ENCODE measurements at places on chromosomes 11 and 22.

DNA sequence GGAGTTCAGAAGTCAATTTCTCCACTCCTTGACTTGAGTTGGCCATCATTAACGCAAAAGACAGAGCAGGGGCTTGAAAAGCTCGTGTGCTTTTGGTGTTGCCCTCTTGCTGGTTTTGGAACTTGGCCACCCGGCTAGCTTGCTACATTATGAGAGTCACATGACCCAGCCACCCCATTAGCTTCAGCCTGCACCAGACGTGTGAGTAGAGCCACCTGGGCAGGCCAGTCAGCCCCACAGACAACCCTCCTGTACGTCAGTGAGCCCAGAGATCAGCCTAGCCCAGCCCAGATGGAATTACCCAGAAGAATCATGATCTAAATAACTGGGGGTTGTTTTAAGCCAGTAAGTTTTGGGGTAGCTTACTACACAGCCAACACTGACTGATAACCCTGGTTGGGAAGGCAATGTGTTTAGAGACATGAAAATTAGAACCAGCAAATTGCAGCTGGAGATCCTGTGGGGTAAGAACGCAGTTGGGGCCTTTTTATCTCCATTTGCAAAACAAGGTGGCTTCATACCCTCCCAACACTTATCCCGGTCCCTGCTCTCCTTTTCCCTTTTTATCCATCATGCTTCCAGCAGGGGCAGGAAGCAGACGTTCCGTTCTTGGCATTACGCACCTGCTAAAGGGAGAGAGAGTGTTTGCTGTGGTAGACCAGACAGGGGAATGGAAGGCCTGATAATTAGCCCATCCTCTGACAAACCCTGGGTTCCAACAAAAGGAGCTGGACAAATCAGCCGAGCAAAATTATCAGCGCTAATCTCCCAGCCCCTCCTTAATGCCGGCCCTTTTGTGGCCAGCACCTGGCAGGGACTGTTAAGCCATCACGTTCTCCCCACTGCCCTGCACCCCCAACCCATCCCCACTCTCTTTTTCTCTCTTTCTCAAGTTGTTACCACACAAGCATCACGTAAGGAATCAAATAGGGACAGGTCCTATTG is 548.7 kb upstream of the CADM1 start:
- DNase-seq: no peak

DNA sequence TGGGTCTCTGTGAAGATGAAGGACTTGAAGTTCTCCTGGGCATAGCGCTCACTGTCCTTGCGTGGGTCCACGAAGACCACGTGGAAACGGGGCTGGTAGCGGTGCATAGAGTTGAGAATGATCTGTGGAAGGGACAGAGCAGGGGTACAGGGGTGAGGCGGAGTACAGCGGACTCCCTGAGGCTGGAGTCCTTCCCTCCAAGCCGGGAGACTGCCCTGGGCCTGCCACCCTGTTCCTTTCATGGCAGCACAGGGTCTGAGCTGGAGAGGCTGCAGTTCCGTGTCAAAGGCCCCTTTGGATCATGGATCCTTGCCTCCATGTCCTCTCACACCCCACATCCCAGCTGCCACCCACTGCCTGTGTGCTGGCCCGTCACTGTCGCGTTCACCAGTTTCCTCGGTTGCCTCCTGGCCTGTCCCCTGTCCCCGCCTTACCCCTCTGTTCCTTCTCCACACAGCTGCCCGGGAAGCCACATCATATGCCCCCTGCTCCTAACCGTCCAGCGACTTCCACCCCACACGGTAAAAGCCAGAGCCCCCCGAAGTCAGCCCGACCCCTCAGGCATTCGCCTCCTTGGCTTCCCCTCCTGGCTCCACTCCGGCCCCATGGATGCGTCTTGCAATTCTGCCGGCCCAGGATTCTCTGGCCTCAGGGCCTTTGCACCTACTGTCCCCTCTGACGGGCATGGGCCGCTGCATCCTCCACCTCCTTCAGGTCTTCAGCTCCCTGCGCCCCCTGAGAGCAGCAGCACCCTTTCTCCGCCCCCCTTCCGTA is 3.4 kb upstream of the NUDT8 start:
- DNase-seq: no peak

DNA sequence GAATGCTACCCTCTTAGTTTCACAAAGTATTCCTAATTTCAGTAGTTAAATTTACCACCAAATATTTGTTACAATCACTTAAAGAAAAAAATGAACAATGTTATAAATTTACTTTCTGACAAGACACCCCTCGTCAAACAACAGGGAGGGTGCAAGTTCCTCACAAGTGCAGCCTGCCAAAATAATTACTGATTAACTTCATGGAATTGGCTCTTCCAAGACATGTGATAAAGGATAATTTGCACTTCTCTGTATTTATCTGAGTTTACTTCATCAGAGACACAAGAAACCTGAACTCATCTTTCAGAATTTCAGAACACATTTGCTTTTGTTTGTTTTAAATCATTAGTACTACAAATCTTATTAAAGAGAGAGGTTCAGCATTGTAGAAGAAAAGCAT is 66.5 kb downstream of the LARGE2 start:
- DNase-seq: no peak

DNA sequence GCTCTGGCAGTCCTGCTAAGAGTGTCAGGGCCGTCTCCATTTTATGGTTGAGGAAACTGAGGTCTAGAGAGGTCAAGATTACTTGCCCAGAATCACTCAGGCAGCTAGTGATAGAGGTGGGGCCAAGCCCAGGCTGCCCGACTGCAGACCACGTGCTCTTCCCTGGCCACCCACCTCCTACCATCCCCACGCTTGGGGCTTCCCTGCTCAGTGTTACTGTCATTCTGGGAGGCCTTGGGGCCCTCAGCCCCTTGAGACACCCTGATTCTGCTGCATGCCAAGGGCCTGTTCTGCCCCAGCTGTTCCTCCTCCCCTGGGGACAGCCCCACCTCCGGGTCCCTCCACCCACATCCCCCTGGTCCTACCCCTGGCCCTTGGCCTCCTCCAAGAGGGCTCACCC is 17.2 kb upstream of the TAB1 start:
- no peak for DNase-seq

GRCh38 chr11:113045146-113045545 is 83.9 kb downstream of the NCAM1 start:
- no peak for DNase-seq

GRCh38 chr11:12560861-12561260 is 113.4 kb upstream of the TEAD1 start:
- DNase-seq: no peak

DNA sequence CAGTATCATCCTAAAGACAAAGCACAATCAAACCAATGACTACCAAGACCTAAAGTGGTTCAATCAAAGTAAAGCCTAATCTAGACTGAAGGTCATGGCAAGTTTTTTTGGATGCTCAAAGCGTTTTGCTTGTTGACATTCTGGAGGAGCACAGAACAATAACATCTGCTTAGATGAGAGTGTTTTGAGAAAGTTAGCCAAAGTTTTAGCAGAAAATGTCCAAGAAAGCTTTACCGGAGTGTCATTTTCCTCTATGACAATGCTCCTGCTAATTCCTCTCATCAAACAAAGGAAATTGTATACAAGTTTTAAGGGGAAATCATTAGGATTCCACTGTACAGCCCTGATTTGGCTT is 256.9 kb upstream of the FAT3 start:
- no peak for DNase-seq

- no peak for DNase-seq
Observed at GRCh38 chr11:111729831-111730311, 36.3 kb downstream of the PPP2R1B start.

DNA sequence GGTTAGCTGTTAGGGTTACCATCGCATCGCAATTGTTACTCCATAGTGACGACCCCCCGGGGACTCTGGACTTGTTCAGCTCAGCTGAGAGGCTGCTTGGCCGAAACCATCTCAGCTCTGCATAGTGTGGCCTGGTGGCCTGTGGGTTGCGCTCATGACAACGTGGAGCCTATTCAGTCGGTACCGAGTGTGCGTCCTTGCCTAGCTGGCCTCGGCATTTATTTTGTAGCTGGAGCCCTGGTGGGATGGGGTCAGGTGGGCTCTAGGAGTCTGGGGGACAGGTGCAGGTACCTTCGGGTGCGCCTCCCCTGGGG is 13.5 kb downstream of the LRP5 start:
- DNase-seq: no peak

DNA sequence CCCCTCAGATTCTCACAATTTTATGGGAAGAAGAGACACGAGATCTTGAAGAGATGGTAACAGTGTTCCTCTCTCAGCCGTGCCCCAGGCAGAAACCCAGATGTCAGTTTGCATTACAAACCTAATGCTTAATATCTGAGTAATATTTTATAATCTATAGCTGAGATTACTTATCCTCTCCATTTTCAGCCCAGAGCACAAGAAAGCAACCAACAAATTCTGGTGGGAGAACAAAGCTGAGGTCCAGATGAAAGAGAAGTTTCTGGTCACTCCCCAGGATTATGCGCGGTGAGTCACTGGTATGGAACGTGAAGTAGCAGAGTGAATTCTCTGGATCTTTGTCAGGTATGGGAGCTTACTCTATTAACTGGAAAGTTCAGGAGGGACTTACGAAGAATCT is 884 bp downstream of the CENATAC start:
- DNase-seq: no peak

- no peak for DNase-seq
Observed at GRCh38 chr11:132445859-132446291, 1075.5 kb downstream of the NTM start.

- no peak for DNase-seq
Observed at GRCh38 chr22:39722032-39722325, 151.4 kb downstream of the CACNA1I start.

DNA sequence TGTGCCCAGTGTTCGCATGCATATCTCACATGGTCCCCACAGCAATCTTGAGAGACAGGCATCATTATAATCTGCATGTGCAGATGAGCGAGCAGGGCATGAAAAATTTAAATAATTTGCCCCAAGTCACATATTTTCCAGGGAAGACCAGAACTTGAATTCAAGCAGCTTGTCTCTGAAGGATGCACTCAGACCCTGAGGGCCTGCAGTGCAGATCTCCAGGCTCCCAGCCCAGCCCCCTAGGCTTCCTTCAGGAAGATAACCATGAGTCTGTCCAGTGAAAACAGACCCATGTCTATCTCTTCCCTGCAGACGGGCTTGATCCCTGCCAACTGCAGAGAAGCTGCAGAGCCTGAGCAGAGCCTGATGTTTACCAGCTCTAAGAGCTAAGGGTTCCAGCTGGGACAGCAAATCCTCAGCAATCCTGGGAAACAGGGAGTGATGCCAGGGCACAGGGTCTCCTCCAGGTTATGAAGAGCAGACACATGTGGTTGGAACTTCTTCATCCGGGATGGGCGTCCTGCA is 55.1 kb downstream of the NAV2 start:
- no peak for DNase-seq

GRCh38 chr22:27146866-27147633 is 489.7 kb downstream of the MIAT start:
- DNase-seq: no peak

DNA sequence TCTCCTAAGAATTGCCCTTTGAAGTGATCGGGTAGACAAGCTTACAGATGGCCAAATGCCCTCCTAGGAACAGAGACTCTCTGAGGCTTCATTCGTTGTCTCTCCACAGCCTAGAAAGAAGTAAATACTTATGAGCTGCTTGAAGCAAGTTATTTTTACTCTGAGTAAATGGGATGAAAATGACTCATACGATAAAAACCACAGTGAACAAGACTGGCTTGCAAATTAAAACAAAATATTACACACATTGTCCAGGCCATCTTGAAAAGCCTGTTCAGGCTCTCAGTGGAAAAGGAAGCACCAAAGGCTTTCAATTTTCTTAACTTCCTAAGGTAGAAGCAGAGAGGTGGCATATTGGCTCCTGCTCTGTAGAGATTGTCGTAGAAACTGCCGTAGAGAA is 294.2 kb downstream of the NELL1 start:
- no peak for DNase-seq

DNA sequence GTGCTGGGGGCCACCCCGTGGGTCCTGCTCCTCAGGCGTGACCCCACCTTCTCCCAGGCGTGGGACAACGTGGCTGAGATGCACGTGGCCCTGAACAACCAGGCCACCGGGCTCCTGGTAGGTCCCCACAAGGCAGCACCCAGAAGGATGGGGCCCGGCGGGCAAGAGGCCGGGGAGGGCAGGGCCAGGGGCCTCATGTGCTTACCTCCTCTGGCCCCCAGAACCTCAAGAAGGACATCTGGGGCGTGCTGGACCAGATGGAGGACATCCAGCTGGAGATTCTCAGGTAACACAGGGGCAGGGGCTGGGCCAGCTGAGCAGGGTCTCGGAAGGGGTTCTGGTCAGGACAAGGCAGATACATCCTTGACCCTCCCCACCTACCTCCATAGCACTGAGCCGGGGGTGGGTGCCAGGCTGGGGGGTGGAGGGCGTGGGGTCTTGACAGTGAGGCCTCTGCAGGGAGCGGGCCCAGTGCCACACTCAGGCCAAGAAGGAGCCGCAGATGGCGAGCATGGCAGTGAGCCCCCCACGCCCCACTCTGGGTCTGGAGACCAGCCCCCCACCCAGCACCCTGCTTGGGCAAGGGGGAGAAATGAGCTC is 186.3 kb downstream of the IGLL1 start:
- DNase-seq: no peak

DNA sequence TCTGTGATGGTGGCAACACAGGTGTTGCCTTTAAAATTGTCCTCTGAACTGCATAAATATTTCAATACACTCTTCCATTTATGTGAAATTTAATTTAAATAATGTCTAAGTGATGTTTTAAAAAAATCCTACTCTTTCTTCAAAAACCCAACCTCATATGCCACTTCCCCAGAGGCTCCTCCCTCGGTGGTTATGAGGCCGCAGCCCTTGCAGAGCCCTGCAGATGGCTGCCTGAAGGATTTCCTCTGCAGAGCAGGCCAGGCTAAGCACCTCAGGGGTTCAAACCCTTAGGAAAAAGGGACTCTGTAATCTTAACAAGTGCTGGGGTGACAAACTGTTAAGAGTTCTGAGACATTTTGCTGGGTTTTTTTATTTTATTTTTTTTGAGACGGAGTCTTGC is 25.2 kb downstream of the MORC2 start:
- DNase-seq: peak; percentile 48

GRCh38 chr22:26354707-26355106 is 74.4 kb upstream of the ASPHD2 start:
- no peak for DNase-seq

- no peak for DNase-seq
Observed at GRCh38 chr11:134397304-134398078, 14.6 kb downstream of the B3GAT1 start.

GRCh38 chr11:34280945-34281872 is 76.6 kb downstream of the ABTB2 start:
- DNase-seq: no peak

- no peak for DNase-seq
Observed at GRCh38 chr22:19138217-19139000, 6.0 kb downstream of the ESS2 start.

DNA sequence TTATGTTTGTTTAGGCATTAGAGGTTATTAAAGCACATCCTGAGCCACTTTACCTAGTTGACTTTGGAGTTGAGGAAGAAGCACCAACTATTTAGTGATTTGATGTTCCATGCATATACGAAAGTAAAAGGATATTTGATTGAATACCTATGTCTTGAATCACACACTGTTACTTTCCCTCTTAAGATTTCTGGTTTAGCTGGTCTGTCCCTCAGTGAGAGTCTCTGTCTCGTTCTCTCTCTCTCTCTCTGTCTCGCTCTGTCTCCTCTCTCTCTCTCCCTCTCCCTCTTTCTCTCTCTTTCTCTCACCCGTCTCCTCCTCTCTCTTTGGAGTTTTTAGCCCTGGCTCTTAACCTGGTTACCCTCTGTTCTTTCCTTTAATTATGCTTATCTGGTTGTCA is 11.0 kb downstream of the CTNND1 start:
- no peak for DNase-seq

Data from MV-4-11 (cell line).